ENCODE measurements at places on chromosomes 3 and 15. TPM values are rescaled to one million over a fixed set of nuclear protein-coding genes. Genes with fewer than 3 reads are reported as not detected.

USP19 gene
- 65.8 TPM for total RNA-seq

RPL39L gene
- total RNA-seq = 67.7 TPM

ALS2CL gene
- total RNA-seq = 4.8 TPM

ZWILCH gene
- total RNA-seq = 62.8 TPM

GRCh38 chr15:92596623-92597022, 59.0 kb downstream of the FAM174B start:
- no peak overlapping the region for H3K4me3 ChIP-seq
- no peaks in the 10 kb centered on the region for H3K4me1 ChIP-seq
- no peaks in the 10 kb centered on the region for H3K36me3 ChIP-seq
- H3K27ac ChIP-seq = no peak overlapping the region
- no peaks in the 10 kb centered on the region for H3K27me3 ChIP-seq
